Stimulated activated CD4-positive, alpha-beta T cell treated with anti-CD3 and anti-CD28 coated beads, Interleukin-4, amount 100 ng/mL, for 4 hours (primary cell): ENCODE measurements at places on chromosomes 7 and 10.

GRCh38 chr10:110361800-110362456 lies 57.2 kb upstream of the SMNDC1 start:
- DNase-seq = no peak

DNA sequence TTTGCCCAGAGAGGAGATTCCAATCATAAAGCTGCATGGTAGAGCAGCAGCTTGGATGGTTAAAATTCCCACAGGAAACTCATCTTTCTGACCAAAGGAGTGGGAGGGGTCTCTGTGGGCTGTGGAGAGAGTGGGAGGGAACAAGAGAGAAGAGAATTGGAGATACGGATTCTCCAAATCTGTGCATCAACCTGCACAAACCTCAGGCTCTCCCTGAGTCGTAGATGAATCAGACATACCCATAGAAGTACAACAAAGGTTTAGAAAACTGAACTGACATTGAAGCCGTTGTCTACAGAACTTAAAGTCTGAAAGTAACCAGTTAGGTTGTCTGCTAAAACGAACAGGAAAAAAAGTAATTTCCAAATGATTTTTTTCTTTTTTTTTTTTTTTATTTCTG lies 41.9 kb downstream of the CYCS start:
- DNase-seq = no peak

GRCh38 chr10:12703813-12704212 lies 297.7 kb downstream of the CCDC3 start:
- no peak for DNase-seq

DNA sequence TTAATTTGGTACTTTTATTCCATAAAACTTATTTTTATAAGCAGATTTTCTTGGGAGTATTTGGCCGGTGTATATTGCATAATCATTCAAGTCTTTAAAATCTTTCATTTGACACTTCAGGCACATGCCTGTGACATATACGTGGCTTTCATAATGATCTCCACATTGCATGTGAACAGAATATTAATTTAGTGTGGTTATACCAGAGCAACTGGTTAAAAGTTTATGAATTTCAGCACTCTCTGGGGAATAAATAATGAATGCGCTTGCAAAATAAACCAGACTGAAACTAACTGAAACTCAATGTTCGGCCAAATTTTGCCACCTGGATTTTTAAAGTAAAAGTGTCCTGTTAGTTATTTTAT lies 242.3 kb downstream of the GLI3 start:
- no peak for DNase-seq

- DNase-seq = no peak
These were observed 16.7 kb downstream of the NOS3 start for GRCh38 chr7:151007469-151007898.

DNA sequence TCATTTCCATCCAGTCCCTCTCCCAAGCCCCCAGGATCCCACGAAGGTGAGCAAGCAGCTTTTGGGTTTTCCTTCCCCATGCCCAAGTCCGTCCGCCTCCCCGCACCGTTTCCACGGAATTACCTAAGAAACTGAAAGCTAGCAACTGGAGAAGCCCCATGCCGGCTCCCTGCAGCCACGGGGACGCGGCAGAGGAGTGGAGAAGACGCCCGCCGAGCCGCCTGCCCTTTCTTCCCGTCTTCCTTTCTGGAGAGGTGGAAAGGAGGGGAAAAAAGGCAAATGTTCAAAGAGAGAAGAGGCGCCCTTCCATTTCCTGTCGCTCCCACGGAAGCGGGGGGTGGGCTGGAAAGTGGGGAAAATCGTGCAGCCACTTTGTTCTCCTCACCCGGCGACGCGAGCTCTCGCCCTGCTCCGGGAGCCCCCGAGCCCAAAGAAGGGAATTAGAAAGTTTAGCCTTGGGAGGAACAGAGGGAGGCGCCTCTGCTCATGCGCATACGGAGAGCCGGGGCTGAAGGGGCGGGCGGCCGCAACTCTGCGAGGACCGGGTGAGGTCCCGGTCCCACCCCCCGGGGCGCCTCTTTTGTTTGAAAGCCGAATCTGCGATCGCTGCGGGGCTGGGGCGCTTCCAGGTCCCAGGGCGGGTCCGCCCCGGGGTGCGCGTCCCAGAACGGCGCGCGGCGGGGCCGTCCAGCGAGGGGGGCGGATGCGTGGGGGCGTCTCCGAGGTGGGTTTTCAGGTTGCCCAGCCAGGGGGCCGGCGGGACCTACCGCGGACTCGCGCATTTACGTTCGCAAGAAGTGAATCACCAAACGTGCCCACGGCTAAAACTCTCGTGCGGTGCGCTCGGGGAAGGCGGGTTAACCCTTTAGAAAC lies at the start of gene LAMB1:
LAMB1 (minus strand) TSS at position 436 of the 873 bp plus-strand sequence; CDS start at position 160, 276 bp downstream.
- no peak for DNase-seq

DNA sequence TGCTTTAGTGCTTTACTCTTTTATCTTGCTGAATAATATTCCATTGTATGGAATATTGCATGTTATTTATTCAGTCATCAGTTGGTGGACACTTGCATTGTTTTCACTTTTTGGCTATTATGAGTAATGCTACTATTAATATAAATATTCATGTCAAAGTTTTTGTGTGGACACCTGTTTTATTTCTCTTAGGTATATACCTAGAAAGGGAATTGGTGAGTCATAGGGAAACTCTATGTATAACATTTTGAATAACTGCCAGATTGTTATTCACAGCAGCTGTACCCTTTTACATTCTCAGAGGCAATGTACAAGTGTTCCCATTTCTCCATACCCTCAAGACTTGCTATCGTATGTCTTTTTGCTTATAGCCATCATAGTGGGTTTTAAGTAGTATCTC lies 268.7 kb downstream of the SEMA3A start:
- DNase-seq = no peak

GRCh38 chr10:118963341-118963740 lies 66.2 kb upstream of the NANOS1 start:
- DNase-seq = no peak

DNA sequence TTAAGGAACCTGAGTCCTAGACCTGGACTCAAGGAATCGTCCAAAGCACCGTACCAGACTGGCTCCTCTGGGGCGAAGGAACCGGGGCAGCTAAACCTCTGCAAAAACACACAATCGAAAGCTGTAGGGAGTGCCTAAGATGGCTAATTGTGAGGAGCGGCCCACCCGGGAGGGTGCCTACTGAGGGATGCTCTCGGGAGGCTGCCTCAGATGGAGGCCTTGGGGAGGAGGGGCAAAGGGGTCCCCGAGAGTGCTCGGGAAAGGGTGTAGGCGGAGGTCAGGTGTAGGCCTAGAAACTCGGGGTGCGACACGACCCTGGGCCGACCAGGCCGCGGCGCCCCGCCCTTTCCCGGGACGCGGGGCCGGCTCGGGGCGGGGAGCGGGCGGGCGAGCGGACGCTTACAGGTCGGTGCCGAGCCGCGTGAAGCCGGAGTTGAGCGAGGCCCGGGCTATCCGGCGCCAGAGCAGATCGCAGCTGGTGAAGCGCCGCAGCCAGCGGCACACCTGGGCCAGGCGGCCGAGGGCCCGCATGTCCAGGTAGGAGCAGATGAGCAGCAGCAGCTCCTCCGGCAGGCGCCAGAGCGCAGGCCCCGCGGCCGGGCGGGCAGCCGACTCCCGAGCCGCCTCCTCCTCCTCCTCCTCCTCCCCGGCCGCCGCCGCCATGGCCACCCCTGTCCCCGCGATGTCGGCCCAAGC lies 844 bp downstream of the FBXW4 start:
- peak; percentile 64 for DNase-seq

- no peak for DNase-seq
These were observed 35.7 kb downstream of the PRKG1 start for GRCh38 chr10:51109801-51110533.

DNA sequence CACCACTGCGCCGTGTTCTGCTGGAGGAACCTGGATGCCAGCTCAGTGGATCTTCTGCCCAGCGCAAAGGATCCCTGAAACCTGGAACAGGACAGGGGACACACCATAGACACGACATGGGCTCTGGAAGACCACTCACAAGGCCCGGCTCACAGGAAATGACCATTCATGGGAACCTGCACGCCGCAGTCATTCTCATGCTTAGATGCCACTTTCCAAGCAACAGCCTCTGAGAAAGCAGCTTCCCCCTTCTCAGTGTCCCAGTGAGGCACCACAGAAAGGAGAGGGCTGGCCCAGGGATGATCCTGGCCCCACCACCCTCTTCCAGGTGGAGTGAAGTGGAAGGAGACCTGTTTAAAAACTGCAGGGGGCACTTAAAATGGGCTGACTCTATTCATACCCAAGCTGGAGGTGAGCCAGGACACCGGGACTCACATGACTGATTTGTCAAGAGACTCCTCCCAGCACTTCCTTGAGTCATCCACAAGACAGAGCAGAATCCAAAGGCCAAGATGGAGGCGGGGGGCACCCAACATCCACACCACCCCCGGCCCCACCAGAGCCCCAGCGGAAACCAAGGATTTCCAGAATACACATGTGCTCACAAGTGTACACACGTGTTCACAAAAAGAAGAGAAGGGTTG lies 11.2 kb downstream of the CTBP2 start:
- no peak for DNase-seq
